ENCODE measurements at places on chromosomes 2 and 18. TPM values are rescaled to one million over a fixed set of nuclear protein-coding genes. Genes with fewer than 3 reads are reported as not detected.

GRCh38 chr2:24667542-24667941 is 125.6 kb downstream of the PTRHD1 start:
- DNase-seq = no peak

DNA sequence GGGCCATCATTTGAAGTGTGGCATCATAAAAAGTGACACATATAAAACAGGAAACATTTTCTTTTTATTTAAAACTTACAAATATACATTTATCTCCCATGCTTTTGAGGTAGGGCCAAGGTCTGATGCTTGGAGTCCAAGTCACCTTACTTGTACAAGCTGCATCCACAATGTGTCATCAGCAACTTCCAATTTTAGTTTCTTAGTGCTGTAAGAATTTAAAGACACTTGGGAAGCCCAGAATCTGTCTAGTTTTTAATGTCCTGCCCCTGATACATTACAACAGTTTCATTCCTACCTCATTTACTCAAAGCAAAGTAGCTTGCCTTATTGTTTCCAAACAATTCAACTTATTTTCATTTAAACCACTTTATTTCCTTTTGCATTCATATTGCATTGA is 297.7 kb downstream of the MTX2 start:
- DNase-seq = no peak

- DNase-seq = no peak
These were observed 6.6 kb downstream of the GALNT5 start for GRCh38 chr2:157264099-157264498.

The PLCL1 gene
- total RNA-seq = 28.8 TPM

DNA sequence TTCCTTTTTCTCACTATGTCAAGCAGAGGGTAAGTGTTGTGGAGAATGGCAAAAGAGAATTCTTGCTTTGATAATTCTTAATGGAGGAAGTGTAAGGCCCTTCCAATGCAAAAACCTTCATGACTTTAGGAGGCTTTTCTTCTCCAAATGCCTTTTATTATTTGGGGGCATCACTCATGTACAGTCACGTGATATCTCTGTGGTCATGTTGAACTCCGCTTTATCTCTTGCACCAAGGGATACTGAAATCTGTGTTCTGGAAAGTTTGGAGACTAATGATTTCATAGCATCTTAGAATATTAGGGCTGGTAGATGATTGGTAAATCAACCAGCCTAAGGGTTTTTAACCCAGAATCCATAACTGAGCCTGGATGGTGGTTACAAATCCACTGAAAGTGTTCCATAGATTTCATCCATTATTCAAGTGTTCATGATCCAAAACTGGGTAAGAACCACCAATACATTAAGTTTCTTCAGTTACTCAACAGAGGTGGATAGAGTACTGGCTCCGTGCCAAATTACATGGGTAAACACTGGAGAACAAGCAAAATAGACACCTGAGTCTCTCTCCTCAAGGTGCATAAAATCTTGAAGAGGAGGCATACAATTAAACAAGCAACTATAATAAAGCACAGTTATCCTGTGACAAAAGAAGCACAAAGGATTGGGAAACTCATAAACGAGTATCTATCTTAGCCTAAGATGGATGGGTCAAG is 169.6 kb upstream of the EPHA4 start:
- no peak for DNase-seq

- DNase-seq = no peak
These were observed 995 bp upstream of the RTN4 start for GRCh38 chr2:55051026-55051866.

GRCh38 chr2:215745331-215745730 is 268.0 kb downstream of the MREG start:
- no peak for DNase-seq

DNA sequence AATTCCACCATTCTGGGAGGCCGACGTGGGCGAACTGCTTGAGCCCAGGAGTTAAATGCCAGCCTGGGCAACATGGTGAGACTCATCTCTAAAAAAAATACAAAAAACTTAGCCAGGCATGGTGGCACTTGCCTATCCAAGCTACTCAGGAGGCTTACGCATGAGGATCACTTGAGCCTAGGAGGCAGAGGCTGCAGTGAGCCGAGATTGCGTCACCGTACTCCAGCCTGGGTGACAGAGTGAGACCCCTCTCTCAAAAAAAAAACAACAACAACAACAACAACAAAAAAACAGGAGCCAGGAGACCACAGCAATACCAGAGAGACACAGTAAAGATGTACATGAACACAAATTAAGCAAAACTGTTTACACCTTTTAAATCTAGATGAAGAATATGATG is 52.9 kb downstream of the TLK1 start:
- DNase-seq = no peak

DNA sequence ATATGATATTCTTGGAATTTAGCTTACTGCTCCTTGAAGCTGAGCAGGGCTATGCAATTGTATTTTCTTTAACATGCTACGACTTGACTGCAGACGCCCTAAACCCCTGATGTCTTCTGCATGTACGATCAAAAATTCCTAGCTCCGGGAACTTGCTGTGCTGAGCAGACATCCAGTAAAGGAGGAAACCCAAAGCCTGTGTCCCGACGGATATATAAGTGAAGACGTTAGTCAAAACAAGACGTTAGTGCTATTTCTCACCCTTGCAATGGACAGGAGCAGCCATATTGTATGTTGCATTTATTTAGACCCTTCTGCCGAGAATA is 51.5 kb downstream of the SETBP1 start:
- DNase-seq = no peak

GRCh38 chr18:68215931-68216330 is 499.0 kb downstream of the TMX3 start:
- no peak for DNase-seq

DNA sequence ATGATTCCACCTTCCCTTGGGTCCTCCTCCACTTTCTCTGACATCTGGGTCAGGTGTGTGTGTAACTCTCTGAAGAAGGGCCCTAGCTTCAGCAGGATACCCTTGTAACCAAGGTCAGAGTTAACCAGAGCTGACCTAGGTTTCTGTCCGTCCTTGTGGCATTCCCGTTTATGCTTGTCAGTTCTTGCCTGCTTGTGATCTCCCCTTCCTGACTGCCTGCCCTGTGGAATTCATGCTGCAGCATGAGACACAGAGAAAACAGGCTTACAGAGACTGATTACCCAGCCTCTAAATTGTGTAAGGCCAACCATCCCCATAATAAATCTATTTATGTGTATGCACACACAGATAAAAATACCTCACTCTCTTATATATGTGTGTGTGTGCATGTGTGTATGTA is 22.8 kb downstream of the NXPH2 start:
- no peak for DNase-seq

- DNase-seq = peak; percentile 80
These were observed 384.5 kb downstream of the MTX2 start for GRCh38 chr2:176653479-176654443.

DNA sequence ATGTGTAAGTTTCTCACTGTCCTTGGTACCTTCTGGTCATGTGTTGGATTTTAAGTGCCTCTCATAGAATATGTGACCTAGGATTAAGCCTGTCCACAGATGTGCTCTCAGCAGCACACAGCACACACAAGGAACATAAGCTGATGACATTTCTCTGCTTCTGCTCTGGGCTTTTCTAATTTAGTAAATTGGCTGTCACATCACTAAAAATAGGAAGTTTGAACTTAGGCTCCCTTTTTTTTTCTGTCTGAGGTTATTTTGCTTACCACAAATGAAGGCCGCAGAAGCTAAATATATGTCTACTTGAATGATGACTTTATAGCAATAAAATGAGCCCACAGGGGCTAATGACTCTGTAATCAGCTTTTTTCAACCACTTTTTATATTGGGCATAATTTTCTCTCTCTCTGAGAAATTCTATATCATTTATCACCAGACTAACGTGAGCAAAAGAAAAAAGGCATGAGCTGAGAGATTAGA is 150.2 kb upstream of the KLHL14 start:
- DNase-seq = no peak

The SLC9A2 gene
- total RNA-seq = not detected

DNA sequence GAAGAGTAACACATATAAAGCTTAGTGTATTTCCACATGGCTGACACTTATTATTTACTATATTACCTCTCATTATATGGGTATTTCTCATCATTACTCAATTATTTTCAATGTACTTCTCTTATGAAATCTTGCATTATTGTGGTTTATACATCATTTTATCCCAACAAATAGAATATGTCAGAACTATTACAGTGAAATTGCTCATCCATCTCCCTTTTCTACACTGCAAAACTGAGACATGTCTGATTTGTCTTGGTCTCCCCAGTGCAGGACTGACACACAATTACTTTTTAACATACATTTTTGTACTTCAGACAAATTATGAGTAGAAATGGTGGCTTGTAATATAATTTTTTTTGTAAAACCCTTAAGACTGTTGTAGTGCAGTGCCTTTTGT is 600.9 kb downstream of the PLCL1 start:
- DNase-seq = no peak

The COLEC11 gene
- total RNA-seq = not detected

DNA sequence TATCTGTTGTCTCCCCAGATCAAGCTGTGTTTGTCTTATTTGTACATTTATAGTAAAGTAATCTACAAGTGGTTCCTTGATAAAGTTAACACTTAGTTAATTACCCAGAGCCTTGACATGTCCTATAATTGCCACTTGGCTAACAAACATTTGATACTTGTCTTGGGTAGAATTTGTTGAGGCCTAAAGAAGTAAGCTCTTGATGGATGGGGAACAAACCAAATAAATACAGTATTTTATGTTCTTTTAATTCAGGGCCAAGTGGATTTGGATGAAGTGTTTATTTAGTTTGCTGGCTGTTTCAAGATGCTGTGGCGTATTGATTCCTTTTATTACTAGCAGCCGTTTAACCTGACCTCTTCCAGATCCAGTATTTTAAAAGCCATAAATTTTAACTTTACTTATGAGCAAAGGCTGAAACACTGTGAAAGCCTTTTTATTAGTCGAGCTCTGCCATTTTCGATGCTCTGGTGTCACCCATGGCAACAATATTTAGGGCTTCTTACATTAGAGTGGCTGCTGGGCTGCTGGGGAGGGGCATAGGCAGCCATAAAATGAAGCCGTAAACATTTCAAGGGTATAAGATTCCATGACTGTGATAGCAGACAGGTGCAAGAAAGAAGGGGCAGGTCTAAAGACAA is 401.6 kb upstream of the NRP2 start:
- DNase-seq = no peak

GRCh38 chr2:91442246-91442905 is 2750.9 kb downstream of the RPIA start:
- DNase-seq = peak; percentile 21

DNA sequence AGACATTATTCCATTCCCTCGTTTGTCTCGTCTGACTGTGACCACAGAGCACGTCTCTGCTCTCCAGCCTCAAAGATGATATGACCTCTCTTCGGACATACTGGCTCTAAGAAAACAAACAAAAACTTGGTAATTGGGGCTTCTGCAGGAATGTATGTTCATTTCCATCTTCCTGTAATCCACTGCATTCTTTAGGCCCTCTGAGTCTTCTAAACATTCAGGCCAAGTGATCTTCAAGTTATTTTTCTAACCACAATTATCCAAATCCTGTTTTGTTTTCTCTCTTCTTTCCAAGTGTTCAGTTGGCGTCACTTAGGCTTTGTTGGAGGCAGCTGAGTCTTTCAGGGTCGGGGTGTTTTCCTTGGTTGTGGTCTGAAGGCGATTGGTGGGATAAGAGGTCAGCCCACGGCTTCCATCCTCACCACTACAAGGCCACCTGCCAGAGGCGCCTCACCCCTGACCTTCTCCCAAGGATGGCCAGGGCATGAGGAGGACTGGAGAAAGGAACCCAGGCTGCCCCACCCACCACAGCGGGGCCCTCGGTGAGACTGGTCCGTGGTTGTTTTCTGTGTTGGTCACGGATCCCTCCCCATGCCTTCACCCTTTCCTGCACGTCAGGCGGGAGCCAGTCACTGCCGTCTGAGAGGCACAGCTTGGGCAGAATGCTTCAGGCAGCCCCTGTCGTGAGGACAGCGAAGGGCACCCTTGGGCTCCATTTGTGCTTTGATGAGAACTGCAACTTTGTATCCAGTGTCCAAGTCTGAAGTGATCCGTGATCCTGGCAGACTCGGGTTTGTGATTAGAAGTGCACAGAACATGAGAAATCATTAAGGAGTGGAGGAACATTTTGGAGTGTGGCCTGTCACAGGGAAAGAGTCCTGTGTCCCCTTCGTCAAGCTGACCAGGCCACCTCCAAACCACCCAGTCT is 88.6 kb upstream of the FHL2 start:
- DNase-seq = no peak

The IL36G gene
- not detected for total RNA-seq

The MEP1B gene
- not detected for total RNA-seq

DNA sequence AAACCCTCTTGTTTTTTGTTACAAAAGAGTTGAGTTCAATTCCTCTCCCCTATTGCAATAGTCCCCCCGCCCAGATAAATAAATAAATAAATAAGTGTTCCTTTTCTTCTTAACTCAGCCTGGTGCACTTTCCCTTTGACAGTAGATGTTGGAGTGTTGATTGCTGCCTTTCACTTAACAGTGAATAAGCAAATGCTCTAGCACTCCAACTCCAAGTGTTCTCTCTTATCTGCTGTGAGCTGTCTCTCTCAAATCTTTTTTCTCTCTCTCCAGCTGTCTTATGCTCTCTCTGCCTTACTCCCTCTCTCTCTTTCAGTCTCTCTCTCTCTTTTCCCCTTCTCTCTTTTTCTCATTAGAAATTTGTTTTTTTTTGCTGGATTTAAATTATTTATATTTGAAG is 216.7 kb downstream of the TMX3 start:
- DNase-seq = no peak

The GPR155 gene
- 51.1 TPM for total RNA-seq

- DNase-seq = no peak
These were observed 28.6 kb upstream of the FAM136A start for GRCh38 chr2:70330476-70330875.

The SCG2 gene
- total RNA-seq = 38.7 TPM

DNA sequence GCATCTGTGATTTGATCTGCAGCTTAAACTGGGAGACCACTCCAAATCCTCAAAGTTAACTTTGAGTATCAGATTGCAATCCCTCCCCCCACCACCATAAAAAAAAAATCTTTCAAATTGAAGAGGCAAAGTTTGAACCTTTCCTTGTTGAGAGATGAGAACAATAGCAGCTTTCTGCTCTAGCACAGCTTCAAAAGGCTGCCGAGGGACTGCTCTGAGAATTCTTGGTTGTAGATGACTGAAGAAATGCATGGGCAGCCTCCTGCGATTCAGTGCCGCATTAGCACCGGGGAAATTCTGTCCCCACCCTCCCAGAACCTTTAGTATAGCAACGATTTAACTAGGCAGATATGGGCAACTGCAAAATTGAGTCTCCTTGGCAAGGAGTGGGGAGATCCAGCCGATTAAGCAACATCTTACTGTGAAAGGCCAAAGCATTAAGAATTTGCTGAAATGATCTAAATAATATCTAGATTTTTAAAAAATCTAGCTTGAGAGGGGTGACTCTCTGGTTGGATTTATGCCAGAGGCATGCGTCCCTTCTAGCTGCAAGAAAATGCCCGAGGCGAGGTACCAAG is 3.9 kb upstream of the SP5 start:
- no peak for DNase-seq

DNA sequence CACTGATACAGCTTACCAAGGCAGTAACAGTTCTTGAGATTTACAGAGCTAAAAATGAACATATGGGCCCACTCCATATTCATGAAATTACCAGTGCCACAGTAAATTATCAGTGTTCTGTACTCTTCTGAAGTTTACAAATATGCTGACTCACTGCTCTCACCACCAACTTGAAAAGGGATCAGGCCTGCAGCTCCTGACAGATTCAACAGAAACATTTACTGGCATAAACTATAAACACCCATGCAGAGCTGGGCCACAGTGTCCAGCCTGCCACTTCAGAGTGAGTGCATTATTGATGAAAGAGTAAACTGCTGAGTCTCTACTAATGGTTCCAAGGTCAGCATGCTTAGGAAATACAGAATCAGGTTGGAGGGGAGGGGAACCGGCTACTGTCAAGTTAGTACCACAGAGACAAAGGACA is 83.1 kb downstream of the FARSB start:
- DNase-seq = no peak
